ENCODE measurements at places on chromosomes 16 and 17. TPM values are rescaled to one million over a fixed set of nuclear protein-coding genes. Genes with fewer than 3 reads are reported as not detected.

The ITGB3 gene
- total RNA-seq: 2.2 TPM

The LRRC37A3 gene
- total RNA-seq: 17.2 TPM

GRCh38 chr16:84611041-84611440 lies 6.8 kb downstream of the COTL1 start:
- H3K27ac ChIP-seq: peak overlapping the region; percentile 92
- H3K27me3 ChIP-seq: no peaks in the 10 kb centered on the region
- H3K4me1 ChIP-seq: peaks cover 98% of the 10 kb centered on the region

DNA sequence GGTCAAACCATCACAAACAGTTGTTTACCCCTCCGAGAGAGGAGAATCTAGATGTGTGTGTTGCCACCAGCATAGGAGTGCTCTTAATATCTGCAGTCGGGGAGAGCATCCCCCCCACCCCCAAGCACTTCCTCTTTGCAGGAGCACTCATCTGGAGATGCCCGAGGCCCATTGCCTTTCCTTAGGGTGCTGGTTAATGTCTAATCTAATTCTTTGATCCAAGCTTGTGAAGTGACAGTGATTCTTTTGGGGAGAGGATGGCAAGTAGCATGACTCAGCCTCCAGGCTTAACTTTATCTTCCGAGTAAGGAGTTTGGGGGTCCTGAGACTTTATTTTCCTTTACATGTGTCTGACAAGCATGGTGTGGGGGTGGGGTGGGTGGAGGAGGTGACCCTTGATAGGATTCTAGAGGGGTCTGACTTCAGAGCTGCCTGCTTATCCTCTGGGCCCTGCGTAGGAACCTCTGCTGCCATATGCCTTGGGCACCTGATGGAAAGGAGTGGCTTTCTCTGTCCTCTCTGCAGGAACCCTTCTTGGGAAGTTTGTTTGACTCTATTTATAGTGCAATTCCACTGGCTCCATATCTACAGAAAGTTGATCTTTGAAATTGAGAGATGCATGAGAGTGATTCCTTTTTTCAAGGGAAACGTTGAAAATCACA lies 207.1 kb downstream of the SPECC1 start:
- peaks cover 3% of the 10 kb centered on the region for H3K27me3 ChIP-seq
- no peak overlapping the region for H3K4me3 ChIP-seq
- no peak for DNase-seq
- H3K36me3 ChIP-seq: no peaks in the 10 kb centered on the region

The KARS1 gene
- total RNA-seq: 169 TPM

DNA sequence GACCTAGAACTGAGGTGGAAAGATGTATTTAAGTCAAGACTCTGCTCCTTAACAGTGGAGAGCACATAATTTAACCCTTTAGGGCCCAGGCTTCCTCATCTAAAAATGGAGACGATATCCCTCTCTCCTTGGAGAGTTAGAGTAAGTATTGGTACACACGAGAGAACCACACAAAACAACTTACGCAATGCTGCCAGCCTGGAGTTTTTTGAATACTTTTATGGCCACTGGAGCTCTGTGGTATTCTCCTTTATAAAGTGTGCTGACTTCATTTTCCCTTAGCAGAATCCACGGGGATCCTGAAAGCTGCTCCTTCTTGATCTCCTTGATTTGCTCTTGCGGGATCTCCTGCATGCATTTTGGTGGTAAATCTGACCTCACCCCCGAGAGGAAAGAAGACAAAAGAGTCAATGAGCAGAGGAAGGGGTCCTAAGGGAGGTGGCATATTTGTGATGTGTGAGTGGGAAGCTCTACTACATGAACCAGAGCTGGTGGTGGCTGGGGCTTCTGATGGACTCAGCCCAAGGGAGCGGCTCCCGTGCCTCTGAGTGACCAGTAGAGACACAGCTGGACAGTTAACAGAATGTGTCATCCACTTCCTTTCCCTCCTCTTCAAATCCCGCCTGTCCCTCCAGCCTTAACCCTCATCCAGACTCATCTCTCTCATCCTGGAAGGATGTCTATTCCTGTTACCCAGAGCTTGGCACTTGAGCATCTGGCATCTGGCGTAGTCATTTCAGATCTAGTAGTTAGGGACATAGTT lies 9.4 kb downstream of the MLKL start:
- peaks cover 77% of the 10 kb centered on the region for H3K36me3 ChIP-seq
- H3K4me1 ChIP-seq: peaks cover 28% of the 10 kb centered on the region
- H3K27me3 ChIP-seq: no peaks in the 10 kb centered on the region

The RNF151 gene
- not detected for total RNA-seq

DNA sequence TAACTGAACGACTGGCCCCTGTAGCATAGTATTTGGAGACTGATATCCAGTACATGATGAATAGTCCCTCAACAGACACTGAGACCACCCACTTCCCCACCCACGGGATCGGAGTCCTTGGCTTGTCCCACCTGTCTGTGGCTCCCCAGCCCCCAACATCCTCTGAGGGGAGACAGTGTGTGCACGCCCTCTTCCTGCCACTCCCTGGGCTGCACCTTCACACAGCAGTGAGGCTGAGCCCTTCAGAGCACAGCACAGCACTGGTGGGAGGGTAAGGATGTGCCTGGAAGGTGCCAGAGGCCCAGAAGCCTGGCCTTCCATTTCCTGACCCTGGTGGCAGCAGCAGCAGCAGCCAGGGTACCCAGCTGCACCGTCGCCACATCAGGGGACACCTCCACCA lies 11.0 kb downstream of the DNASE1 start:
- DNase-seq: peak; percentile 51
- peaks cover 28% of the 10 kb centered on the region for H3K4me1 ChIP-seq
- peaks cover 42% of the 10 kb centered on the region for H3K36me3 ChIP-seq
- H3K4me3 ChIP-seq: no peak overlapping the region
- H3K27ac ChIP-seq: peak overlapping the region; percentile 66

DNA sequence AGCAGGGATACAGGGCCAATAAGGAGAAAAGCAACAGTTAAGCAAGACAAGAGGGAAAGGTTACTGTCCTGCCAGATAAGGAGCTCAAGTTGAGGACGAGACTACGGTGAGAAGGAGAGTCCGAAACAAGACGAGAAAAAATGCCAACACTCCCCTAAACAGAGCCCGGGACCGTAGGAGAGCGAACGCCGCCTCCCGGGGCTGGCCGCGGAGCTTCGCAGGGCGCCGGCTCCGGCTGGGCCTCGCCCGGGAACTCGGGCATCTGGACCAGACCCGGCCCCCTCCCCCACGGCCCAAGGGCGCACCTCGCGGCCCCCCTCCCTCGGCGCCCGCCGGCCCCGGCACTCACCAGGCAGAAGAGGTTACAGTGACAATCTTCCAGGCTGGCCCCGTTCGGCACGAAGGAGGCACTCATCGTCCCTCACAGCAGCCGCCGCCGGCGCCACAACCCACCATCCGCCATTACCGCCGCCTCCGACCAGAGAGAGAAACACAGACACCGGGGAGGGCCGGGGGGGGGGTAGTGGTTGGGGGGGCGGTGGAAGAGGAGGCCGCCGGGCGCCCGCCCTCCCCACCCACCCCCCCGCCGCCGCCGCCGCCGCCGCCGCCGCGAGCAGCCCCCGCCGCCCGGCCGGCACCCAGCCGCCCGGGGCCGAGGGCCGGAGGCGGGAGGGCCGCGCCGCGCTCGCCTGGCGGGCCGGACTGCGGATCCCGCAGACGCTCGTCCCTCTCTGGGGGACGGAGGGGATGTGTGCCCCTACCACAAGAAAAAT lies at the start of gene MED13:
TSS of gene MED13 (minus strand) at position 488 of the 773 bp plus-strand sequence. CDS start at position 415, 73 bp downstream.
- H3K4me3 ChIP-seq: peak within 1 kb of the TSS; percentile 94
- peaks cover 37% of the 10 kb centered on the region for H3K4me1 ChIP-seq
- H3K27me3 ChIP-seq: no peaks in the 10 kb centered on the region
- DNase-seq: peak; percentile 66

DNA sequence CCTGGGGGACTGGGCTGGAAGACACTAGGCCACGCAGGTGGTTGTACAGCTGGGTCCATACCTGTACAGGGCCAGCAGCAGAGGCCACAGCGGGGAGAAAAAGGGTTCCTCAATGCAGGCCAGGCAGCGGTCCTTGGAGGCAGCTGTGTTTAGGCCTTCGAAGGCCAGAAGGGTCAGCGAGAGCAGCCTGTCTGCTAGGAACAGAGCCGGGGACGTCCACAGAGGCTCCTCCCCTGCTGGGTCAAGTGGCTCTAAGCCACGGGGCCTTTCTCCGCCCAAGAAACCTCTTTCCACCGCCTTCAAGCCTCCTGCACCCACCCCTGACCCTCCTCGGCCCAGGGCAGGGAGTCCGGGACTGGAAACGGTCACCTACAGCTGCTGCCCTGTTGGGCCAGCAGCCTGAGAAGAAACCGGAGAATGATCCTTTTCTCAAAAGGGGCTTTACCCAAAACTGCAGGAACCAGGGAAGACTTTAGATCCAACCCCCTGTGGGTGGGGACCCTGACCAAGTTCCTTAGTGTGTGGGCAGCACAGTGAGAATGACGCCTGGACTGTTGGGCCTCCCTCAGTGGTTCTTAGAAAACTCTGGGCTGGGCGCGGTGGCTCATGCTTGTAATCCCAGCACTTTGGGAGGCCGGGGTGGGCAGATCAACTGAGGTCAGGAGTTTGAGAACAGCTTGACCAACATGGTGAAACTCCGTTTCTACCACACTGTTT lies 8.4 kb upstream of the SPATA2L start:
- no peaks in the 10 kb centered on the region for H3K36me3 ChIP-seq
- DNase-seq: no peak
- no peak overlapping the region for H3K4me3 ChIP-seq
- peaks cover 13% of the 10 kb centered on the region for H3K4me1 ChIP-seq
- no peaks in the 10 kb centered on the region for H3K27me3 ChIP-seq

GRCh38 chr17:76467366-76467765 lies at the start of gene AANAT:
Gene AANAT, plus strand, starts transcription at chr17:76467603. Its CDS starts 1,144 bp downstream, at chr17:76468747.
- peaks cover 5% of the 10 kb centered on the region for H3K36me3 ChIP-seq
- peaks cover 4% of the 10 kb centered on the region for H3K4me1 ChIP-seq
- DNase-seq: no peak

- H3K27me3 ChIP-seq: peaks cover 20% of the 10 kb centered on the region
- no peak for DNase-seq
- no peak overlapping the region for H3K4me3 ChIP-seq
- no peak overlapping the region for H3K27ac ChIP-seq
- peaks cover 15% of the 10 kb centered on the region for H3K4me1 ChIP-seq
- no peaks in the 10 kb centered on the region for H3K36me3 ChIP-seq
Measured at GRCh38 chr16:55505333-55506015, 3.4 kb upstream of the LPCAT2 start.

The NPB gene
- not detected for total RNA-seq

- no peaks in the 10 kb centered on the region for H3K4me1 ChIP-seq
- no peaks in the 10 kb centered on the region for H3K36me3 ChIP-seq
- H3K27ac ChIP-seq: no peak overlapping the region
- H3K4me3 ChIP-seq: no peak overlapping the region
- no peak for DNase-seq
Measured at GRCh38 chr17:41442739-41443138, 2.0 kb upstream of the KRT38 start.

- peaks cover 42% of the 10 kb centered on the region for H3K4me1 ChIP-seq
- H3K4me3 ChIP-seq: no peak overlapping the region
- no peak overlapping the region for H3K27ac ChIP-seq
- H3K27me3 ChIP-seq: no peaks in the 10 kb centered on the region
Measured at GRCh38 chr16:3085868-3086595, 13.1 kb downstream of the ZSCAN10 start.

Data from activated CD4-positive, alpha-beta memory T cell treated with anti-CD3 and anti-CD28 coated beads, Interleukin-2, amount 10 ng/mL, durations not matched to agents 7 days and 5 days (primary cell).